ENCODE measurements at places on chromosomes 5 and 9. TPM values are rescaled to one million over a fixed set of nuclear protein-coding genes. Genes with fewer than 3 reads are reported as not detected.
A peak's percentile ranks its signal among the peaks of the same experiment; 100 is the strongest.

LCN15 gene
- total RNA-seq = not detected

CATSPER3 gene
- total RNA-seq = 0.99 TPM

SHISAL2B gene
- total RNA-seq = not detected

SNCAIP gene
- total RNA-seq = 3.3 TPM

IL31RA gene
- not detected for total RNA-seq

PALM2AKAP2 gene
- total RNA-seq = 7.8 TPM

DNAH5 gene
- 13.3 TPM for total RNA-seq

FBN2 gene
- total RNA-seq = 4.8 TPM

LHX3 gene
- total RNA-seq = not detected

- no peak for DNase-seq
Measured at GRCh38 chr5:86869268-86869667, 251.5 kb downstream of the COX7C start.

GRCh38 chr9:3578786-3579185, 53.0 kb upstream of the RFX3 start:
- no peak for DNase-seq

- DNase-seq = no peak
Measured at GRCh38 chr5:3032513-3032912, 281.0 kb upstream of the IRX2 start.

DNA sequence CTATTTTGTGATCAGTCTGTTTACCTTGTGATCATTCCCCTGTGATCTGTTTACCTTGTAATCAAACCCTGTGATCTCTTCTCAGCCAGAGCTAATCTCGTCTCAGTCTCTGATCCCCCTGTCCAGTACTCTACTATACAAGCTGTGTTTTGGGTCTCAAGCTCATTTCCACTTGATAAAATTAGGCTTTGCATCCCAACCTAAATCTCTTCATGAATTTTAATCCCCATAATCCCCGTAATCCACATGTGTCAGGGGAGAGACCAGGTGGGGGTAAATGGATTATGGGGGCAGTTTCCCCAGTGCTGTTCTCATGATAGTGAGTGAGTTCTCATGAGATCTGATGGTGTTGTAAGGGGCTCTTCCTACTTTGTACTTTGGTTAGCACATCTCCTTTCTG, 157.2 kb downstream of the PRR16 start:
- DNase-seq = no peak

DNA sequence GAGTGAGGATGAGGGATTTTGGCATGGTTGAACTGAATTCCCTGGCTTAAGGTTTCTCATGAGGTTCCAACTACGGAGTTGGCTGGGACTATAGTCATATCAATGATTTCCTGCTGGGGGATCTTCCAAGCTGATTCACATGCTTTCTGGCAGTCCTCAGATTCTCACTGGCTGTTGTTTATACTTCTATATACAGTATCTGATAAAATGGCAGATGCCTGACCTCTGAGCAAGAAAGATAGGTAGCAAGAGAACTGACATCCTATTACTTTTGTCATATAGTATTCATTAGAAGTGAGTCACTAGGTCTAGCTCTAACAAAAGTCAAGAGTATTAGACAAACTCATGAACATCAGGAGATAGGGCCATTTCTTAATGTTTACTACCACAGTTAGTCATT, 440.9 kb upstream of the EDIL3 start:
- no peak for DNase-seq

GRCh38 chr9:129934780-129935179, 99.5 kb downstream of the USP20 start:
- no peak for DNase-seq

GRCh38 chr5:9363449-9363848, 182.4 kb downstream of the SEMA5A start:
- no peak for DNase-seq

DNA sequence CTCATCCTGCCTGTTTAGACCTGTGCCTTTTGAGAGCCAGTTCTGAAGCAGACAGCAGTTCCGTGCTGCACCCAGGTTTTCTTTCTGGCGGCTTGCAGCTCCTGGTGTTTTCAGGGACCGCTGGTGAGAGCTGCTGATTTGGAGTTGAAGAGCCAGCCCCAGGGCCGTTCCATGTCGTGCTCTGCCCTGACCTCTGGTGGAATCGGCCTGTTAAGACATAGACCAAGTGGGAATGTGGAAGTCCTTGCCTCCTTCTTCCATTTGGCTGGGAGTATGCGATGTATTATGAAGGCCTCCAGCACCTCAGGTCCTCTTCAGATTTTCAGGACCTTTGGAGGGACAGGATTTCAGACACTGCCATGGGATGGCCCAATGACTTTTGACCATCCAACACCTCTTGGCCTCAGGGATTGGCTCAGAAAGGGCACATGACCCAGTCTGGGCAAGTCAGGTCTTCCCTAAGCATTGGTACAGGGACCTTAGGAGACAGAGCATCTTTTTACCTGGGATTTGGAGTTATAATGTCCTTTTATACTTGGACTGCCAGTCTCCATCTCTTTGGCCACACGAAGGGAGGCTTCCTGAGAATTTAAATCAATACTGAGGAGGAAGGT, 136.1 kb upstream of the CLINT1 start:
- DNase-seq = peak; percentile 82

GRCh38 chr5:54725391-54726280, 208.1 kb downstream of the SNX18 start:
- no peak for DNase-seq

- no peak for DNase-seq
Measured at GRCh38 chr9:35431467-35431866, 58.4 kb upstream of the RUSC2 start.

GRCh38 chr5:6228257-6229250, 149.8 kb downstream of the MED10 start:
- no peak for DNase-seq

DNA sequence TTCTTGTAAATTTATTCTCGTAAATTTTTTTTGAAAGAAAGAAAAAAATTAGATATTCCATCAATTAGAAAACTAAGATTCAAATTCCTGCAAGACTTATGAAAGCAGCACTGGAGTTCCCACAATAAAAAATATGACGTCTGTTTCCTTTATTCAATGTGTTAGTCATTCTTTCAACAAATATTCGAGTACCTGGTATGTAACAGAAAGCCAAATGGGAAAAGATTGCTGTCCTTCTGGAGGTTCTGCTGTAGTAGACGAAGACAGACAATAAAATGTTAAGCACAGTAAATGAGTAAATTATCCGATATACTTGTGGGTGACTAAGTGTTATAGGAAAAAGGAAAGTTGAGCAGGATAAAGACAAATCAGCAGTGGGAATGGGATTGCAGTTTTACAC, 92.2 kb downstream of the ADAMTSL1 start:
- no peak for DNase-seq
